Stimulated activated CD8-positive, alpha-beta memory T cell treated with anti-CD3 and anti-CD28 coated beads, Interleukin-4, amount 100 ng/mL, for 1 hour (primary cell): ENCODE measurements at places on chromosomes 5 and 9.

DNA sequence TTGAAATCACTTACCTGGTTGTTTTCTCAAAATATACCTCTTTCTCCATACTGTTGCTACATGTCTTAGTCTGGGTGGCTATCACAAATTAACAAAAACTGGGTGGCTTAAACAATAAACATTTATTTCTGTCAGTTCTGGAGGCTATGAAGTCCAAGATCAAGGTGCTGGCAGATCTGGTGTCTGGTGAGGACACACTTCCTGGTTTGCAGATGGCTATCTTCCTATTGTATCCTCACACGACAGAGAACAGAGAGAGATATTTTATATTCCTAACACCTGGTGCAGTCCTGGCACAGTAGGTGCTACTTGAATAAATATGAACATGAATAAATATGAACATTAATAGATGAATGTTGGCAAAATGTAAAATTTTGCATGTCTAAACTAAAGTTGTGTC is 164.3 kb upstream of the ACOT12 start:
- no peak for DNase-seq

DNA sequence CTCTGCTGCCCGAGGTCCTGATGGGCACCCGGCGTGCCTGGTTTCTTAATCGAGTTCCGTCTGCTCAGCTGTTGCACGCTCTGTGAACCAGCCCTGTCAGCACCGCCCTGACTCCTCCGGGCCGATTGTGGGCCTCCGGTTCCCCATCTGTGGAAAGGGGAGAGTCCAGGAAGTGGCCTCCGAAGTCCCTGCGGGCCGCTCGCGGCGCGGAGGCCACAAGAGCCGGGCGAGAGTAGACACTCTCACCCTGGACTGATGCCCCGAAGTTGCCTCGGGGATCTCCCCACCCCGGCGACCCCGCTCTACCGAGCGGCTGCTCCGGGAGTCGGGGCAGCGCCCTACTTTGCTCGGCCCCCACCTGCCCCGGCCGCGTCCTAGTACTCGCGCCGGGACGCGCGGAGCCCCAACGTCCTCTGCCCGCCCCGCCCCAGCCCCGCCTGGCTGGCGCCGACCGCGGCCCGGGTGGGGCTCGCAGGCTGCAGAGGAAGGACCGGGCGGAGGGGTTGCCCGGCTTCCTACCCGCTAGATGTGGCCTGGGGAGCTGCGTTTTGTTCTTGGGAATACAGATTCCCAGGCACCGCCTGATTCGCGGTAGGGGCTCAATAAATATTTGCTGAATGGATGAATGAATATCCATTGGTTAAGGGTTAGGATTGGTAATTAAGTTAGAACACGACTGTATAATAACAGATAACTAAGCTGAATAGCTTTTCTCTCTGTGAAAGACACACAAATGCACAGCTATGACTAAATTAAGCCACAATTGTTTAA is 935 bp upstream of the ZNF367 start:
- DNase-seq, result peak; percentile 21

- no peak for DNase-seq
These were observed 199.8 kb upstream of the MVB12B start for GRCh38 chr9:126126807-126127206.

DNA sequence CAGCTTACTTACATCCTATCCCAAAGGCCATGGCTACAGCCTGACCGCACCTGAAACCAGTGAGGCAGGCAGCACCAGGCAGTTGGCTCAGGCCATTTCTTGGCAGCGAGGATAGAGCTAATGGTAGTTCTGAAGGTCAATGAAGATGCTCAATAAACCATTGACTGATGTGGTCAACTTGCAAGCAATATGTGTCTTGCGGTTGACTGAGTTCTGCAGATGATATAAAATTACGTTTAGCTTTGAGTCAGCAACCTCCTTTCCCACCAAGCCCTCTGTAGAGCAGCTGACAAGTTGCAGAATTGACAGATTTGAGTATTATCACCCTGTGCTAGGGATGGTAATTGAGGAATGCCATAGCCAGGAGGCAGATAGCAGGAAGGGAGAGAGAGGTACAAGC is 189.0 kb upstream of the PUM3 start:
- DNase-seq, result no peak

DNA sequence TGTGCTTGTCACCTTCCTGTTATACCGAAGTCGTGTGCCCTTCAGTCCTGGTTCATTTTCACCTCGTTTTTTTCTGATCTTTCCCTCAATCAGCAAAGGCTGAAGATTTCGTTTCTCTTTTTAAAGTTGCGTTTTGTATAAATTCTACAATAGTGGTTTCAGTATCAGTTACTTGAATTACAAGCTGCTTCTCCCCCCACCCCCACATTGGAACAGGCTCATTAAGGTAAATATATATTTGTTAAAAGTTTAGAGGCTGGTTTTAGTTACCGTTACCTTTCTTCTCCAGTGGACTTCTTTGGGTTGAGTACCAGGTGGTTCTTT is 881 bp downstream of the SUB1 start:
- DNase-seq, result no peak

DNA sequence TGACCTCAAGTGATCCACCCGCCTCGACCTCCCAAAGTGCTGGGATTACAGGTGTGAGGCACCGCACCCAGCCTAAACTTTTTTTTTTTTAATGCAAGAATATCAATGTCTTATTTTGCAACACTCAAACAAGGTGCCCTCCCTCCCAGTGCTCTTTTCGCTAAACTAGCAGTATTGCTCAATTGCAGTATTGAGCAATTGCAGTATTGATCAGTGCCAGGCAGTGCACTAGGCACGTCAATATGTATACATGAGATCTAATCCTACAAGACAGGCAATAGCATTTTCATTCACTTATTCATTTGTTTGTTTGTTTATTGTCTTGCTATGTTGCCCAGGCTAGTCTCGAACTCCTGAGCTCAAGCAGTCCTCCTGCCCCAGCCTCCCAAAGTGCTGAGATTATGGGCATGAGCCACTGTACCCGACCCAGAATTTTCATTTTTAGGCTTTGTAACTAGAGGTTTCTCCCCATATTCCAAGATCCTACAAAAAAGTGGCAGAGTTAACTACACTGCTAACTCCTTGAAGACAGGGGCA is 94.5 kb downstream of the TTLL11 start:
- no peak for DNase-seq

- DNase-seq, result no peak
These were observed 216.9 kb upstream of the TMEM161B start for GRCh38 chr5:88485531-88485930.

- no peak for DNase-seq
These were observed 54.4 kb downstream of the ENTREP1 start for GRCh38 chr9:69379270-69379982.

- DNase-seq, result no peak
These were observed 80.0 kb downstream of the AK8 start for GRCh38 chr9:132797861-132798659.
